ENCODE measurements at places on chromosomes 1 and 21.

GRCh38 chr1:226599636-226600238 lies 51.2 kb downstream of the STUM start:
- no peak for DNase-seq

DNA sequence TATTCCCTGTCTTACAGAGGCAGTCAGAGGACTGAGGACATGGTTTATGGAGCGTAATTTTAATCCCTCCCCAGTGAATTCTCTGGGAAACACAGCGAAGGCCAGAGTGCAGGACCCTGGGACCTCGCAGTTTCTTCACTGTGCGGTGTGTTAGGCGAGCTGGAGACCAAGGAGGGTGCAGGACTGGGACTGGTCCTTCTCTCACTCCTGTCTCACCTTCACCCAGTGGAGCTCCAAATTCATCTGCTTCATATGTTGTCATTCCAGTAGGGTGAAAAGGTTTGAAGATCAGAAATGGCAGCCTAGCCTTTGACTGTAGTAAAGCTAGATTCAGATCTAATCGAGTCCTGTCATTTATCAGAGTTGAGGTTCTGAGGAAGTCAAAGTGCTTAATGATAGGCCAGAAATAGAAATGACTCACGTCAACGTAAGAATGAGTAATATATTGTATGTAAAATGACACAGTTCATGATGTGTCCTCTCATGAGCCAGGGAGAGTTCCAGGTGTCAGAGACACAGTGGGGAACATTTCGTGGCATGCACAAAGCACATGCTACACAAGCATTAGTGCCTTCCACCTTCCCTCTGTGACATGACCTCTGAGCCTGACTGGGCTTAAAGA lies 647.5 kb downstream of the SMYD3 start:
- DNase-seq: no peak

DNA sequence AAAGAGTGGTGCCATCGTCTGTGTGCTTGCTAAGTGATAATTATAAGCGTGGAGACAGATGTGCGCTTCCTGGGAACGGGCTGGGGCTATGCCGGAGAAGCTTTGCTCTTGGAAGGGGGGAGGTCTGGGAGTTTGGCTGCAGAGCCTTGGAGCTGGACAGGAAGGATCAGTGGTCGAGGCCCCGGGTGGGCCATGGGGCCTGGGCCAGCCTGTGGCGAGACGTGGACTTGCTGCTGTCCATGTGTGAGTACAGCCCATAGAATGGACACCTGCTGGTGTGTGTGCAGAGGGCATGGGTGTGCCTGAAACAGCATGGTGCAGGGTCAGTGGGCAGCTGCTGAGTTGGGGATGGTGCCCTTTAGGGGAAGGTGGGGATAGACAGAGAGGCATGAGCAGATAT lies 121.3 kb downstream of the PCBP3 start:
- DNase-seq: no peak

GRCh38 chr1:231390071-231390470 lies 32.0 kb downstream of the EGLN1 start:
- DNase-seq: no peak

DNA sequence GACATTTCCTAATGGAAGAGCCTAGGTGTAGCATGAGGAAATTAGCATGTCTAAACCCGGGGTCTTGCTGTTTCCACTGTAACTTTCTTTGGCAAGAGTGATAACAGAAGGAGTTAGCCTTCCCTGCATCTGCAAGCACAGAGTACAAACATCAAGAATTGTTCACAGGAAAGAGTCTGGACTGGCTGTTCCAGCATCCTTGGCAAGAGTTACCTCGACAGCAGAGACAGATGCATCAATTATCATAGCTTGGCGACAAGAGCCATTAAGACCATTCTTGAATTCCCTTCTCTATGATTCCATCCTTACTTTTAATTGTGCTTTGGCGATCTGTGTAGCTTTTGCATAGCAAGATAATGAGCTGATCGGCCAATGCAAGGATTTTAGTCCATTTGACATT lies 82.8 kb upstream of the RALGPS2 start:
- no peak for DNase-seq

GRCh38 chr21:33268737-33269441 lies 2.7 kb downstream of the IL10RB start:
- DNase-seq: peak; percentile 90

- DNase-seq: no peak
These were observed 9.7 kb upstream of the LYST start for GRCh38 chr1:235876402-235876841.

- no peak for DNase-seq
These were observed 12.9 kb downstream of the LRRN2 start for GRCh38 chr1:204672482-204673121.

DNA sequence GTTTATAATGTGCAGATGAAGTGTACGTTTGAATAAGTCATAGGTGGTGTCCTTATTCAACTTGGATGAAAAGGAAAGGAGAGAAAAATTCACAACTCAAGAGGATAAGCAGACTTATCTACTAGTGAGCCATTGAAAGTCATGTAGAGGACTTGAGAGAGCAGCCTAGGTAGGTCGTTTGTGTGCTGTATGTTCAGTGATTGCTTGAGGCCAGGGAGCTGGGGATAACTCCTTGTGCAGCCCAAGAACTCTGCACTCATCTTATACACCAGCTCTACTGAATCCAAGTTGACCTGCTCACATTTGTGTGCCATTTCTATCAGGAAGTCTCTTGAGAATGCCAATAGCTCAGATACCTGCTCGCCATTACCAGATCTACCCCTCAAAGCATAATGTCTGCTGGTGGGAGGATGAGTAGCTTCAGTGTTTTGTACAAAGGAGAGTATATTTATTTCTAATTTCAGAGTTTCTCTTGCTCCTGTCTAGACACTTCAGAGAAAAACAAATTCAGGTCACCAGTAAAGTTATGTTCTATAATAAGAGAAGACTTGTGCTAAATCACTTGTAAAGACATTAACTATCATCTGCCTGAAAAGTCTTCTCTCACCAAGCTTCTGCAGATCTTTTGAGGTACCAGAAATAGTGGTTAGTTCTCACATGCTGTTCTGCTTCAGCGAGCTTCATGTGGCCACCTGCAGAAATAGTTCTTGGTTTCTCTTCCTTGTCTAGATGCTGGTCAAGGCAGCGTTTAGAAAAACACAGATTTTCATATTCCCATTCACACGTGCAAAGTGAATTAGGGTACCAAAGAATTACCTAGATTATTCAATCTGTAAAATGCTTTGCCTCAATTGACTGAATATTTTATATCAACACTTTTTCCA lies 10.8 kb downstream of the S1PR1 start:
- no peak for DNase-seq

DNA sequence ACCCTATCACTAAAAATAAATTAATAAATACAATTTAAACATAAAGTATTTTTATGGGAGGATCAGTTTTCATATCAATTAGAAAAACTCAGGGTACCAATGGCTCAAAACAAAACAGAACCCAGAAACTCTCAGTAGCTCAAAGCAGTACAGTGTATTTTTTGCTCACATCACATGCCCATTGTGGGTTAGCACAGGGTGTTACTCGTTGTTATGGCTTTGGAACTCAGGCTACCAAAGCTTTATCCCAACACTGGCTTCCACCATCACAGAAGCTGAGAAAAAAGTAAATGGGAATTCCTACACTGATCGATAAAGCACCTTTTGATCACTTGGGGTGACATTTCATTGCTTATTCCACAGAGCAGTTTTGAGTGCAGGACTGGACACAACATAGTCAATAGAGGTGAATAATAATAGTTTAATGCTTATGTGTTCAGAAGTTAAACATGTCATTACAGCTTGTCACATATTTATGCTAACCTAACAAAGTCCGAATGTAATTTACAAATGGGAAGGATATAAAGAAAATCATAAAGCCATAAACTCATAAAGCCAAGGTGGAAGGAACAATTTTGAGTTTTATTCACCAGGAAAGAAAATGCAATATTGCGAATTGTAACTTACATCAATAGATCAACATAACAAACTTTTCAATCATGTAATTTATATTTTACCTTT lies 484.5 kb upstream of the TMPRSS15 start:
- no peak for DNase-seq

- no peak for DNase-seq
These were observed 26.2 kb upstream of the NGF start for GRCh38 chr1:115364046-115364779.

- DNase-seq: no peak
These were observed 109.3 kb downstream of the DMRTB1 start for GRCh38 chr1:53568540-53568939.

- no peak for DNase-seq
These were observed 502.8 kb downstream of the SMYD3 start for GRCh38 chr1:246004301-246004700.

- DNase-seq: no peak
These were observed at the start of gene ITPKB for GRCh38 chr1:226738995-226739695. Gene ITPKB (minus strand): TSS chr1:226739282. CDS start chr1:226737458, 1,824 bp downstream.

DNA sequence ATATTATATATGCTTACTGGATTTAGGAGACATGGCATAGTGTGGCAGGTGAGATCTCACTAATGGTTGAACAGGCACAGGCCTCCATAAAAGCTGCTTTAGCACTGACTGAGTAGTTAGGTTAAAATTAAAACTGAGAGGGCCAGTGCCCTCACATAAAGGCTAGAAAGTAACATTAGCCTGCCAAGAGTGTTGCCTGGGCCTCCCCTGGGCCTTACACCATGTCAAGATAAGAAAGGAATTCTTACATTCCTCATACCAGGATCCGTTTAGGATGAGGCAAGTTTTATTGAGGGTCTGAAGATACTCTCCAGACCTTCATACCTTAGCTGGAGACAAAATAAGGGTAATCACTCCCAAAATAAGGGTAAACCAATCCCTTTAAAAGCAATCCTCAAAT lies 1011.8 kb downstream of the PLA2G4A start:
- DNase-seq: no peak

DNA sequence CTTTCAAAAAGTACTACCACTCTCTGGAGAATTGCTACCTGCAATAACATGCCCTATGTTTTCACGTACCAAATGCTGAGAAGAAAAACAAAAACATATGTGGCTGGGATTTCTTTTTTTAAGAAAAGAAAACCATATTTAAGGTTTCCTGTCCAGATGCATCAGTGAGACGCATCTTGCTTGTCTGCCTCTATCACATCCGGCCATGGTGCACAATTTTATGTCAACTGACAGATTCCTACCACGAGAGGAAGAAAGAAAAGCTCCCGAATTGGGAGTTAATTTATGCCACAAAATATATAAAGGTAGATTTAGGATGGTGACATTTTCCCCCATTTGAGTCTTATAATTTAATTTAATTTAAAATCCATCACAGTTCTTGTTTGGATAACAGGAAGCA lies 62.3 kb upstream of the COL24A1 start:
- DNase-seq: no peak

- DNase-seq: no peak
These were observed 45.0 kb upstream of the ADARB1 start for GRCh38 chr21:45029298-45029947.

- DNase-seq: no peak
These were observed 622.6 kb downstream of the ADGRL2 start for GRCh38 chr1:82423174-82423815.

GRCh38 chr21:26077521-26077920 lies 93.0 kb downstream of the APP start:
- no peak for DNase-seq

- no peak for DNase-seq
These were observed 69.2 kb upstream of the GJA8 start for GRCh38 chr1:147833231-147833860.

DNA sequence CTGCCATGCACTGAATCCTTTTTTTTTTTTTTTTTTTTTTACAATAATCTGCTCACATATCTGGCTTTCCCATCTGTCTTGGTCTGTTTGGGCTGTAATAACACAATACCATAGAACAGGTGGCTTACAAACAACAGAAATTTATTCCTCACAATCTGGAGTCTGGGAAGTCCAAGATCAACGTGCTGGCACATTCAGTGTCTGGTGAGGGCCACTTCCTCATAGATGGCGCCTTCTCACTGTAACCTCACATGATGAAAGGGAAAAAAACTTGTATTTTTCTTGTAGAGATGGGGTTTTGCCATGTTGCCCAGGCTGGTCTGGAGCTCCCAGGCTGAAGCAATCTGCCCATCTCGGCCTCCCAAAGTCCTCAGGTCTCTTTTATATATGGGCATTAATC lies 13.0 kb upstream of the PARP1 start:
- no peak for DNase-seq

GRCh38 chr1:222759451-222760035 lies 22.5 kb downstream of the FAM177B start:
- DNase-seq: no peak

DNA sequence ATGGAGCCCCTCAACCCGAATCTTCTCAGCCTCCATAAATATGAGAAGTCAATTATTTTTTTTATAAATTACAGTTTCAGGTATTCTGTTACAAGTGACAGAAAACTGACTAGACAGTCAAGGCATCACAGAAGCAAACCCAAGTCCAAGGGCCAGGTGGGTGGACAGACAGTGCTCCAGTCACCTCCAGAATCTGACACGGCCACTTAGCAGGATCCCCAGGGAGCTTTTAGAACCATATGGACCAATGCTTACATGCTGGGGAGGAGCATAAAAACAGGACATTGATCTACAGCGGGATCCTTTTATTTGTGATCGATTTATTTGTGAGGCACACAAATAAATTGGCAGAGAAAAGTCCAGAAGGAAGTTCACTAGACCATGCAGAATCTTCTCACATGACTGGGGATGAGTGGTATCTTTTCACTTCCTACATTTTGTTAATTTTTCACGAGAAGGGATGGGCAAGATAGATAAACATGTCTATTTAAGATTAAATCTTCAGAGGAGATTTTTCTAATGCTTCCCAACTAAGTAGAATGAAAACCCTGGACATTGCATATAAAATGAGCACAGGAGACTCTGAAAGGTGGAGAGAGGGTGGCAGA lies 15.0 kb downstream of the ZNF496 start:
- no peak for DNase-seq

GRCh38 chr1:89635825-89636815 lies 3.2 kb downstream of the LRRC8C start:
- DNase-seq: no peak

DNA sequence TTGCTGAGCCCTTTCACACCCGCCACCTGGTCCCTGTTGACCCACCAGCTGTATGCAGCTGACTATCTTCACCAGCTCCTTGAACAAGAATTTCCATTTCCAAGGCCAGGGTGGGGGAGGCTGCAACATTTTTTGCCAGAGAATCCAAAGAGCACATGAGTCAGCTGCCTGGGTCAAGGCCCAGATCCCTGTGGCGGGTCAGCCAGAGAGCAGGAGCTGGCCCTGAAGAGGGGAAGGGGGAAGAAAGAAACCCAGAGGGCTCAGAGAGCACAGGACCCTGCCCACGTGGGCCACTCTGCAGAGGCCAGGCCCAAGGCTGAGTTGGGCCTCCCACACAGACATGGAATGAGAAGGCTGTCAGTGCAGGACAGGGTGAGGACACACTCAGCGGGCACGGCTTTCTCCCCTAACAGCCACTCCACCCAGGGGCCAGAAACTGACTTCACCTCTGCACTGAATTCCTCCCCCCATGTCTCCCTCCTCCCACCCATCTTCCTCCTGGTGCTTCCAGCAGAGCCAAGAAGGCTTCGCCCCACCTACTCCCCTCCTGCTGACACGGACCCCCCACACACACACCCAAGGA lies 28.9 kb downstream of the S100A6 start:
- DNase-seq: no peak

DNA sequence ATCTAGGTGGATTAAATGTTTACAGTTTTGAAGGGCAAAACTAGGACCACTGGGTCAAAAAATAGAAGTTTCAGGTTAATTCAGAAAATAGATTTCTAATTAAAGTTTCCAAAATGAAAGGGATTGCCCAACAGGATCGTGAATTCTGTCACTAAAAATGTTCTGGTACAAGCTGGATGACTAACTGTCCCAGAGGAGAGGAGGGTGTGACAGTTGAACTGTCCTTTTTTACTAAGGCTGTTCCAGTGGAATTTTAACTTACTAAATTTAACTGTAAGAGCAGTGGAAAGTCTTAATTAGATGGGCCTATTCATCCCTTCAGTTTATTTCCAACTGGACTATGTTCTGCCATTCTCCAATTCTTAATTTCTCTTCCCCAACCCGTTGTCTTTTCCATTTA lies 7.2 kb downstream of the SNX7 start:
- DNase-seq: no peak
